ENCODE measurements at places on chromosomes 6 and 20.

DNA sequence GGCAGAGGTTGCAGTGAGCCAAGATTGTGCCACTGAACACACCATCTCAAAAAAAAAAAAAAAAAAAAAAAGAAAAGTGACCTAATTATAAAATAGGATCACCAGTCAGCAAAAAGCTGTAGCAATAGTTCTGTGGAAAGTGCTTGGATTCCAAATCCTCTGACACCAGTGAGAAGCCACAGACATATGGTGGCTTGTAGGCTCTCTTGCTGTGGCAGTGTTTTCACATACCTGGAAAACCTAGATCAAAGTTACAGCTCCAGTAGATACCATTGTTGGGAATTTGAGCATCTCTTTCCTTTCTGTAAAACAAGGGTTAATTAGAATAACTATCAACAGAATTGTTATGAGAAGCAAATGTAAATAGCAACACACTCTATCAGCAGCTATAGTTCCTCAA is 4.1 kb downstream of the CCDC170 start:
- DNase-seq: no peak

- no peak for DNase-seq
These were observed 71.7 kb downstream of the ADGRG6 start for GRCh38 chr6:142373268-142374090.

DNA sequence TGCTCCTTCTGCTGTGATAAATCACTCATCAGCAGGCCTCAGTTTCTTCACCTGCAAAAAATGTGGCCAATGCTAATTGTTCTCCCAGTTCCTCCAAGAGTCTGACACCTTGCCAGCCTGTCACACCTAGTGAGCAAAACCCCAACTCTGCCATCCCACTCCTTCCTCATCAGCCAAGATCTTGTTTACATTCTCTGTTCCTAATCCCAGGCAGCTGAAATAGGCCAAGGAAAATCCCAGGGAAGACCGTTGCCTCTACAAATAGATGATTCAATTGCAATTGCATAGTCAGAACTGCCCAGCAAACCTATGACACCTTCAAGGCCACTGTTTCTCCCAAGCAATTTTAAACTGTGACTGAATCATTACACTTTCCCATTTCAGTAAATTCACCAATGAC is 78.7 kb downstream of the GMDS start:
- DNase-seq: no peak

DNA sequence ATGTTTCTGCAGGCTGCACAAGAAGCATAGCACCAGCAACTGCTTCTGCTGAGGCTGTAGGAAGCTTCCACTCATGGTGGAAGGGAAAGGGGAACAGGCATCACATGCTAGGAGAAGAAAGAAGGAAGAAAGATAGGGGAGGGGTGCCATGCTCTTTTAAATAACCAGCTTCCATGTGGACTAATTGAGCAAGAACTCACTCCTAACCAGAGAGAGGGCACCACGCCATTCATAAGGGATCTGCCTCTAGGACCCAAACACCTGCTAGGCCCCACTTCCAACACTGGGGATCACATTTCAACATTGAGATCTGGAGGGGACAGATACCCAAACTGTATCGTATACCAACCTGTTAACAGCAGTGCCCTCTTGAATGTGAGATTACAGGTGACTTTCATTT is 46.9 kb upstream of the ARMC2 start:
- no peak for DNase-seq

- no peak for DNase-seq
These were observed 42.8 kb downstream of the MAP3K5 start for GRCh38 chr6:136749359-136749997.

- DNase-seq: no peak
These were observed 210.8 kb downstream of the ARHGAP18 start for GRCh38 chr6:129498950-129499842.

DNA sequence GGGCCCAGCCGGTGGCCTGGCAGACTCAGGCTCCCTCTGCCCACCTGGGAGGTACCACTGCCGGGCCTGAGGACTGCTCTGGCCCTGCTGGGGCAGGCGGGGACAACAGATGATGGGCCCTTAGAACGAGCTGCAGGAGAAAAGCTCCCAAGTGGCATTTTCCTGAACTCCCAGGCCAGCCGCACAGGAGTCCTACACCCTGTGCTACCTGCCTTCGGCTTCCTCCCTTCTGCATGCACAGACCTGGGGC is 41.3 kb downstream of the DSTN start:
- DNase-seq: no peak

DNA sequence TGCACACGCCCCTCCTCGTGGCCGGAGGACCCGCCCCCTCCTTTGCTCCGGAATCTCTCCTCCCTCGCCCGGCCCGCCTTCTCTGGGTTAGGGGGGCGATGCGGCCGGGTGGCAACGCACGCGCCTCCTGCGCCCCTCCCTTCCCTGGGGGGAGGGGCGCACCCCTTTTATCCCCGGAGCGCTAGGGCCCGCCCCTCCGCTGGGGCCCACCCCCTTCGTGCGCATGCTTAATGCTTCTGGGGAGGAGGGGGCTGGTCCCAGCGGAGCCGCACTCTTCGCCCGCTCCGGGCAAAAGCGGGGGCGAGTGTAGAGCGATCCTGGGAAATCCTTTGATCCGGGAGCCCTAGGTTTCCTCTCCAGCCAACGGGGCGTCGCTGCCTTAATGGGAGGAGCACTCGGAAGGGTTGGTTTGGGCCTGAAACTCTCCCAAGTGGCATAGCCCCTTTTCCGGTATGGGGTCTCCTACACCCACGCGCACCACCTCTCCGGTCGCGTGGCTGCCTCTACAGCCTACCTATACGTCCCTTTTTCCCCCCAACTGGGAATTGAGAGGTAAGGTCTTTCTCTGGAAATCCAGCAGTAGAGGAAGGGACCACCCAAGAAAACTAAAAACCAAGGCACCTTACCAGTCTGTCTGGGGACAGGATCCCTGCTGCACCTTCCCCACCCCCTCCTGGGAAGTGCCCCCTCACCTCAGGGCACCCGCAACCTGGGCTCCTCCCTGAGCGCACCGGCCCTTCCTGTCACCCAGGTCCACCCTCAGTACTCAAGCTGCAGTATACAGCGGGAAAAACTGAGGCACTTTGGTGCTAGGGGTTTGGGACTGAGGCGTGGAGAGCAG is 2.1 kb downstream of the SOX12 start:
- peak; percentile 53 for DNase-seq

DNA sequence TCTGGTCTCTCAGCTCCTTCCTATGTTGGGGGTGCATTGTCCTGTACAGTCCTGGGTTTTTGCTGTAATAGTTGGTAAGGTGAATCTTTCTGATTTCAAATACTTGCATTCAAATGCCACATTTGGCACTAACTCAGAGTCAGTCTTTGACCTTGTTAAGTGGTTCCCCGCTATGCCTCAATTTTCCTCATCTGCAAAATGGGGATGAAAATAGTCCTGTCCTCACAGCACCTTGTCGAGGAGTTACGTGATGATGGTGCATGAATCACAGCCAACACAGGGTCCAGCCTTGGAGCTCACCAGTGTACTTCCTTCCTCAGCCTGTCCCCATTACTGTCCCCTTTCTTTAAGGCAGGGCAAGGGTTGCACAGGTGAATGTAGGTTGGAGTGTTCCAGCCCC is 1.1 kb downstream of the WFDC5 start:
- no peak for DNase-seq

DNA sequence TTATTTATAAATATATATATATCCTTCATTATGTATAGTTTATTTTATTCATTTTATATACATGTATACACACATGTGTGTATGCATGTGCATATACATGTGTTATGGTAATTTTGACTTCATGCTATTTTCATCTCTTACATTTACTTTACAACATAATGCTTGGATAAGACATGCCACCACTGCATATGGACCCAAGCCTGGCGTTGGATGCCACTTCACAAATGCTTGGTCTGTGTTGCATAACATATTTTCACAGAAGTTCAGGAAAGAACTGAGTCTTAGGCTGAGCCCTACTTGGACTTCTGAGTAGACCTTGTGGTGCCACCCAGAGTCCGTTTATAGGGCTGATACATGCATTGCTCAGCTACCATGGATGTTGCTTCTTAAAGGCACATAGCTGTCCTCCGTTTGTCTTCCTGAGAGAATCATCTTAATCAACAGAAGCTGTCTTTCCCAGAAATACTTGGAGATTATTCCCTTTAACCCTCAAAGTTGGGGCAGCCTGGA is 337.8 kb downstream of the BTBD3 start:
- no peak for DNase-seq

- DNase-seq: no peak
These were observed 215.7 kb downstream of the SLC35F1 start for GRCh38 chr6:118122801-118123200.

DNA sequence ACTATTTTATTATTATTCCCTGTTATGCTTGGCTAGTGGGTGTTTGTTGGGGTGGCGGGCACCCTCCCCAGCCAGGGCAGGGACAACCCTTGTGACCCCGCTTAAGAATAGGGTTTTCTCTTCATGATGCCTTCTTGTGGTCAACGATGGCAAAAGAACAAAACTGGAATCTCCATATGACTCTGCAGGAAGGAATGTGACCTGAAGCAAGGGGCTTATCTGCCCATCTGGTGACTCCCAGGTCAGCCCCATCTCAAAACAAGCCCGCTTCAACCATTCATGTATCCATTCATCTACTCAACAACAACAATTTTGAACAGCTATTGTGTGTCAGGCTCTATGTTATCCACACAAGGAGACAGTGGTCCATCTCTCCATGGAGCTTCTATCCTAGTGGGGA is 30.9 kb upstream of the TGM6 start:
- DNase-seq: no peak

DNA sequence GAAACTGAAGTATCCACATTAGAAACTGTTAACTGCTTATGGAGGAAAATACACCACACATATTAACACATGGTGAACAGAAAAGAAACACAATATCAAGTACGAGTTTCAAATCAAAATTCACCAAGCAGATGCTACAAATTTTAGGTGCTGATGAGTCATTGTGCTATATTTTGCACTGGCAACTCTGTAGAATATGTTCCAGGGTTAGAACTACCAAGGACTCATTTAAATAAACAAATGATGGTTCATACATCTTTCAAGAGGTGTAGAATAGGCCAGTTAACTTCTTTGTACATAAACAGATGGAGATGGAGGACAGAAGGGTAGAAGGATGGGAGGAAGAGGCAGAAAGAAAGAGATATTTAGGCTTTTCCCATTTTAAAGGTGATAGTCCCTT is 184.9 kb downstream of the ARHGAP18 start:
- DNase-seq: no peak

DNA sequence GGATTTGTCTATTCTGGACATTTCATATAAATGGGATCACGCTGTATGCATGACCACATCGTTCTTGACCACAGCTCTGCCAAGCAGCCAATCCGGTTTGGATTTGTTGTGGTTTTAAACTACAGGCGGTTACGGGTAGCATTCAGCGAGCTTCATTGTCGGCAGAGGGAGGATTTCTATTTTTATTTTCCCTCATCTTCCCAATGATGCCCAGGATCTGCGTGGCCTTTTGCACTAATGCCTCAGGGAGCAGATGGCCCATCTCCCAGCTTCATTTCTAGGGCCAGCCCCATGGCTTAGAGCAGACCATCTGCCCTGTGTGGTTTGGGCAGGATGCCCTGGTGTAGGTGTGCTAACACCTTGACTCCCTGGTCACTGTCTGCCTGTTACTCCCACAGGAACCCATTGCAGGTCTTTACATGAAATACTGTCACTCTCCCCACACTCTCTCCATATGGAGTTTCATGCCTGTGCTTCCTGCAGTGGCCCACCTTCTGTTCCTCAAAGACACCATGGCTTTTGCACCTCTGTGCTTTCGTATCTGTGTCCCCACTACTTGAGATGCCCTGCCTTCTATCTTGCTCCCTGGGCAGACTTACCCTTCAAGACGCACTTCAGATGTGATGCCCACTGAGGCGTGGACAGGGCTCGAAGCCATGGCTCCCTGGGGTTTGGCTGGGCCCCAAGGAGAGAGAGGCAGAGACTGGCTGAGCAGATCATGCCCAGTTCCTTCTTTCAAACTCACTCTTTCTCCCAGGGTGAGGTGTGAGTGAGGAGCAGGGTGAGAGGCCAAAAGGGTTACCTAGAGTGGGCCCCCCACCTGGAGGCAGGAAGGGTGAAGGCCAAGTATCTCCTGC is 26.0 kb downstream of the SDCBP2 start:
- no peak for DNase-seq

- no peak for DNase-seq
These were observed 3.6 kb downstream of the CPNE1 start for GRCh38 chr20:35661053-35661452.

GRCh38 chr6:116309001-116309400 is 29.3 kb upstream of the TSPYL1 start:
- no peak for DNase-seq

- DNase-seq: no peak
These were observed 256.5 kb upstream of the RIN2 start for GRCh38 chr20:19501476-19502115.

DNA sequence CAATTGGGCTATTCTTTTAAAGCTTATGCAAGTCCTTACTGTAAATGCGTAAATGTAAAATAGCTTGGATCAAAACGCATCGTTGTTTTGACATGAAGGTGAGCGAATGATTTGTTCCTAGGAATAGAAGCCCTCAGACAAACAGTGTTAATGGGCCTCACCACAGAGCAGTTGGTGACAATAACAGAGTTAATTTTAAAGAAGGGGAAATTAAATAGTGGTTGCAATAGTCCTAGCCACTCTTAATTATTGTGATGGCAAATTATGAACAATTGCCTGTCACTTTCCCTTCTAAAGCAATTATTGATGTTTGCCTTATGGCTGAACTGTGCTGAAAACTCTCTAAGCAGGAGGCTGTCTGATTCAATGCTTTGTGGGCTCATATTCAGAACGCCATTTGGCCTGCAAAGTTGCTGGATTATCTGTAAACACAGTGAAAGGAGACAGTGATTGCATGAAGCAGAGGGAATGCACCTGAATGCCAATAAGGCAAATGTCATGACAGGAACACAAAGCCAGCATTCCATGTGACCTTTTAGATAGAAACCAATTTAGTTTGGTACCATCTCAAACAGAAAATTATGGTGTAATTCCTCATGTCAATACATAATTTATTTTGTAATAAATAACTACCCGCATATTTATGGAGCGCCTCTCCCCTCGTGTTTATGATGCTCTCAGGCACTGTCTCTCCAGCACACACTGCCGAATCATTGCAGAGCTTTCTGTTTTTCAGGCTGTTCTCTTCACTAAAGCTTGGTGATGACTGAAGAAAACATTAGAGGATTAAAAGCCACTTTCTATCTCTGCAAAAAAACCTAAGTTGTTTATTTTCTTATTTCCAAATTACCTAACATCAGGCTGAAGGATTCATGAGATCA is 387.5 kb downstream of the HACE1 start:
- DNase-seq: no peak

DNA sequence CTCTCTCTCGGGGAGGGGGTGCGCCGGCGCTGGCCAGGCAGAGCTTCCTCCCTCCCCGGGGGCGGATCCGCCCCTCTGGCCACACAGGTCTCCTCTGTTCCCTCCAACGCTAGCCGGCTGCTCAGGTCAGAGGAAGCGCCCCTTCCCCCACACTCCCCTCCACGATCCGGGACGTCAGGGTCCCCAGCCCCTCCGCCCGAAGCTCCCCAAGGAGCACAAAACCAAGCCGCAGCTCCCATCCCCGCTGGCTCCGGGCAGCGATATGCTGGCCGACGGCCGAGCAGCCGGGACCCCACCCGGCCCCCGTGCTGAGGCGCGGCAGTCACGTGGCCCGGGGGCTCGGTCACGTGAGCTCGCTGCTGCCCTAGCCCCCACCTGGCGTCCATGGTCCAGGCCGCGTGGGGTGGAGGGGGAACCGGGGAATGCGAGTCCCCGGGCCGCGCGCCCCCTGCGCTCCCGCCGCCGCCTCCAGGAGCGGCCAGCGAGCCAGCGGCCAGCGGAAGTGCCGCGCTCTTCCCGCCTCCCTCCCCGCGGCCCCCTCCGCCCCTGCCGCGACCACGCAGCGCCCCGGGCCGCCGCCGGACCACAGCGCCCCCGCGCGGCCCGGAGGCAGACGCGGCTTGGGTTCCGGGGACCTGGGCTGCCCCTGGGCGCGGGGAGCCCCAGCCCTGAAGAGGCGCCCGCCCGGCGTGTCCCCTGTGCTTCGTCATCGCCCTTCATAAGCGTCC is at the start of gene SLC35B2:
Gene SLC35B2, minus strand, starts transcription at position 504 of the 728 bp plus-strand sequence. Its CDS starts 118 bp downstream, at position 386.
- DNase-seq: no peak

All from stimulated activated CD8-positive, alpha-beta memory T cell treated with anti-CD3 and anti-CD28 coated beads, Interleukin-7, amount 100 ng/mL, for 24 hours (primary cell).